ENCODE measurements at places on chromosomes 5 and 9.
A peak's percentile ranks its signal among the peaks of the same experiment; 100 is the strongest.

DNA sequence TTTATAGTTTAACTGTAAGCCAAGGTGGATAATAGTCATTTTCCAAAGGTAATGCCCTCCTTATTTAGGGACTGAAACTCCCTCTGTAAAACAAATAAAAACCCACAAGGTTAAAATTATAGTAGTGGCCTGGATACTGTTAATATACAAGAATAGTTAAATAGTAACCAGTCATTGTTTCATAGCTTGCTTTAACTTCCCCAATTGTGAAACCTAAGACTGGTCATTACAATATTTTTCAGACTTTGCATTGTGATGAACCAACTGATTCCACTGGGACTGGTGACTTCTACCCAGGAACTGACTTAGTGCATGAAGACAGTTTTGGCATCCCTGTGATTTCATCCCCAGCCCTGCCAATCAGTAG lies 162.6 kb downstream of the SMC2 start:
- no peak for DNase-seq

DNA sequence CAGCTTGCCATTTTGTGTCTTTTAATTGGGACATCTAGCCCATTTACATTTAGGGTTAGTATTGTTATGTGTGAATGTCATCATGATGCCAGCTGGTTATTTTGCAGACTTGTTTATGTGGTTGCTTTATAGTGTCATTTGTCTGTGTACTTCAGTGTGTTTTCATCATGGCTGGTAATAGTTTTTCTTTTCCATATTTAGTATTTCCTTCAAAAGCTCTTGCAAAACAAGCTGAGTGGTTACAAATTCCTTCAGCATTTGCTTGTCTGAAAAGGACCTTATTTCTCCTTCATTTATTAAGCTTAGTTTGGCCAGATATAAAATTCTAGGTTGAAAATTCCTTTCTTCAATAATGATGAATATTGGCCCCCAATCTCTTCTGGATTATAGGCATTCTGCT lies 28.5 kb upstream of the TNFSF15 start:
- DNase-seq, result no peak

- no peak for DNase-seq
Measured at GRCh38 chr9:114216081-114216480, 60.7 kb downstream of the COL27A1 start.

DNA sequence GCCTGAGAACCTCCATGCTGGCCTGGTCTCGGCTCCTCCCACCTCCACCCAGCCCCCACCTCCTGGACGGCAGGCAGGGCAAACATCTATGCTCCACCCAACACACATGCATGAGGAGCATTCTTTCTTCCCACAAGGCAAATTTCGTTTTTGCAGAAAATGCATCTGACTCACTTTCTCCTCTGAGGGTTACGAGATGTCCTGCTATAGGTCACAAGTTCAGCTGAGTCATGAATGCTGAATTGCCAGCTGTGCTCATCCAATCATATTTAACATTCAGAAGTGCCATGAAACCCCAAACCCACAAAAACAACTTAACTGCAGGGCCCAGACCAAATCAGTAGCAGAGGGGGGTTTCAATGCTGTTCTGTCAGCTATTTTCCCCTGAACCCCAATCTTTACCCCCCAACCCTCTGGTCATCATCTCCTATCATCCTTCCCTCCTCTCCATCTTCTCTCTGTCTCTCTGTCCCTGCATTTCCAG lies 39.0 kb upstream of the OSMR start:
- no peak for DNase-seq

DNA sequence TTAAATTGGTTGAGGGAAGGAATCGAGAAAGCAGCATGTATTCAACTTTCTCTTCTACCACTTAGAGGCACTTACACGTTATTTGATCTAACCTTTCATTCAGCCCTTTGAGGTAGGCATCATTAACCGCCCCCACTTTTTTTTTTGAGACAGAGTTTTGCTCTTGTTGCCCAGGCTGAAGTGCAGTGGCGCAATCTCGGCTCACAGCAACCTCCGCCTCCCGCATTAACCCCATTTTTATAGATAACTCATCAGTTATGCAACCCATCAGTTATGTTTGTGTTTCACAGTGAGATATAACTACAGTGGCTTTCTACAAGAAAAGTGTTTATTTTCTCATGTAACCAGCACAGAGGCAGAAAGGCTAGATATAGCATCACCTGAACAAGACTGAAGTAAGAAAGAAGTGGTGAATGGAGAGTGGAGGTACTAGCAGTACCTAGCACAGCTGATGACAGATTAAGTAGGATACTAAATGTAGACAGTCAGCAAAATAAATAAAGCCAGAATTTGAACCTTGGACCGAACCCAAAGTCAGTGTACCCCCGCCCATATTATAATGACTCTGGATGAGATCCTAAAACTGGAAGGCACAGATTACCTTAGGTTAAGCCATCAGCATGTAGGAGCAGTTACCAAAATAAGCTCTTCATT lies 91.2 kb downstream of the PJA2 start:
- DNase-seq, result no peak

DNA sequence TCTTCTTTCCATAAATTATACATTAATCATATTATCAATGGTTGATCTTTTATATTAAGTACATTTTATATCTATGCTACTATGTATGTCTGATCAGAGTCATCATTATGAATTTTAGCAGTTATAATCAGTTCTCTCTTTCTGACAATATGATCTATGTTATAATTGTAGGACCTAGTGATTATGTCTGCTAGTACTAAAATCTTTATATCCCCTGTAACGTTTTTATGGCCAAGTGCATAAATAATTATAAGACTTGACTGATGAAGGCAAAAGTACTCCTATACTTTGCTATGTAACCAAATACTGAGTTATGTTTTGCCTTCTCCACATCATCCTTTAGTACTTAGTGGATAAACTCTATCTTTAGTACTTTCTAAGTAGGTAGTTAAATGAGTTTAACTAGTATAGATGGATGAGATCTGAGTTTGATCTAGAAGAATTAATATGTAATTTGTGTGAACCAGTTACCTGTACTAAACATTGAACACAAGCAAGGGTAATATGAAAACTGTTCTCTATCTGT lies 75.4 kb downstream of the SLF1 start:
- no peak for DNase-seq

DNA sequence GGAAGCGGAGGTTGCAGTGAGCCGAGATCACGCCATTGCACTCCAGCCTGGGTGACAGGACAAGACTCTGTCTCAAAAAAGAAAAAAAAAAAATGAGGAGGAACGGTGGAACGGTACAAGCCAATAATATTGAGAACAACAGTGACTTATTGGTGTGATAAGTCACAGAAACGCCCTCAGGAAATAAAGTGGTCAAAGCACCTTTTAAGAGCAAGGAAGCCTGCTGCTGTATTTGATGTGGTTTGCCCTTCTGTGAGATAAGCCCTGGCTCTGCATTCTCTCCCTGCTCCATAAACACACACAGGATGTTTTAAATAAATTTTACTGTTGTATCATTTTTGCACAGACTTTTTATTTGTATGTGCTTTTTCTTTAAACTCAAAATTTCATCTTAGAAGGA lies 269.9 kb upstream of the MSX2 start:
- no peak for DNase-seq

DNA sequence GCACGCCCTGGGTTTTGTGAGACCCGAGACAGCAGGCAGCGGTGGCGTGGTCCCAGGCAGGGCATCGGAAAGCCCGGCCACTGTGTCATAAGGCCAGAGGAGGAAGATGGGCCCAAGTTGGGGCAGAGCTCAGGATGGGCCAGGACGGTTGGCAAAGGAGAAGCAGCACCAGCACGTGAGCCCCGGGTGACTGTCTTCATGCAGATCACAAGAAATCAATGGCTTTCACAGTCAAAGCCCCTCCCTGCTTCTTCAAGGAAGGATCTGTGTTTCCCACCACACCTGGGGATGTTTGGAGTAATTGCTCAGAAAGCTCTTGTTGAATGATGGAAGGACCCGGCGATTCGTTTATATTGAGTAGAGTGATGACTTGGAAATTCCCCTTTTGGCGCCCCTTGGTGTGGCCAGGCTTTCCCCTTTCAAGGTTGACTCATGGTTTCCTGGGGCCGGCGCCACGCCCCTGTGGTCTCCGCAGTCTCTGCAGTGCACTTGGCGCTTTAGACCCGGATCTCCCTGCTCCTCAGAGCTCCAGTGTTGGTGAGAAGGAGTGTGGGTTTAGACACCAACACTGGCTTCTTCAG lies 52.1 kb downstream of the IL31RA start:
- peak; percentile 48 for DNase-seq

DNA sequence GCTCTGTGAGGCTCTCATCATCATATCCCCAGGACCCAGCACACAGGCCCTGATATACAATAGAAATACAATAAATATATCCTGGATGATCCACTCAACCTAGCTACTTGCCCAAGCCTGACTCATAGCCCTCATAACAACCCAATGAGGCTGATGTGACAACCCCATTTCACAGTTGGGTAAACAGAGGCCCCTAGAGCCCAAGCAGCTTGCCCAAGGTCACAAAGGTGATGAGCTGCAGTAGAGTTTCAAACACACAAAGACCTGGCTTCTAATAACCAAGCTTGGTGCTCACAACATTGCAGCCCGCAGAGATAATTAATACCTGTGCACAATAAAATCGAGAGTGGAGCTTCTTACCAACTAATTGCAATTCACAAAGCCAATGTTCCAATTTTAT lies 3.2 kb upstream of the AKNA start:
- DNase-seq, result no peak

DNA sequence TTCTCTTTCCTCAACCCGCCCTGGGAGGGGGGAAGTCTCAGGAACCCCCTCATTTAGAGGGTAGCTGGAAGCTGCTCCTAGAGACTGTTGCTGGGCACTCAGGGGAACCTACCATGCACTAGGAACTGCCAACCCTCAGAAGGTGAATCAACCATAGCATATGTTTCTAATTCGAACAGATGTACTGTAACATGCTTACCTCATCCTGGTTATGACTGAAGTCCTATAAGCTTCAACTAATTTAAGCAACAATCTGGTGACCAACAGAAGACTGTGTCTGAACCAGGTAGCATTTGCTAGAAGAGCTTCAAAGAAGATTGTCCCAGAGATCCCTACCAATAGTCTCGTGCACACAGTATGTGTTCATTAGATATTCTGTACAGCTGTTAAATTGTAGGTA lies 5.7 kb upstream of the PRDM6 start:
- no peak for DNase-seq

DNA sequence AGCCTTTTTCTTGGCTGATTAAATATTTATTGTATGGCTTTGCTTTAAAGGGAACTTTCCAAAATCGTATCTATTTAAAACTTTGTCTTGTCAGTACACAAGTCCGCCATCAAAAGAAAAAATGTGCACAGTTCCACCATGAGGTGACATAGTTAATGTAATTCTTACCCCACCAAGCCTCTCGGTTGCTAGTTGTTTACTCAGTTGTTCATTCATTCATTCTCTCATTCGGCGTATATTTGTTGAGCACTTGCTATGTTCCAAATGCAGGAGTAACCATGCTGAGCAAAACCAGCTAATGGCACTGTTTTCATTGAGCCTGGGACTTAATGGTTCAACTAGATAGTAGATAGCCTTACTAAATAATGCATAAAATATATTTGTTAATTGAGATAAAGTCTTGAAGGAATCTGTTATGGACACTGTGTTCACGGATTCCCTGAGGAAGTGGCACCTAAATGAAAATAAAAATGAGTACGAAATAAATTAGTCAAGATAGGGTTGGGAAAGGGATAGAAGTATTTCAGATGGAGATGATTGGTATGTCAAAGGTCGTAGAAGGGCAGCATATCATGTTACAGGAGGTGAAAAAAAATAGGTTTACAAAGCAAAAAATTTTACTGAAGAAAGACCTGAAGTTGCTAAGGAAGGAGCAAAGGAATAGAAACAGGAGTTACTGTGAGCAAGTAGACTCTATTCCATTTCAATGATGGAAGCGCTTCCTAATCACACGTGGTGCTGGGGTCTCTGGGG lies 1.5 kb downstream of the DCAF10 start:
- DNase-seq, result no peak

GRCh38 chr5:40655138-40655537 lies 24.6 kb upstream of the PTGER4 start:
- peak; percentile 70 for DNase-seq

DNA sequence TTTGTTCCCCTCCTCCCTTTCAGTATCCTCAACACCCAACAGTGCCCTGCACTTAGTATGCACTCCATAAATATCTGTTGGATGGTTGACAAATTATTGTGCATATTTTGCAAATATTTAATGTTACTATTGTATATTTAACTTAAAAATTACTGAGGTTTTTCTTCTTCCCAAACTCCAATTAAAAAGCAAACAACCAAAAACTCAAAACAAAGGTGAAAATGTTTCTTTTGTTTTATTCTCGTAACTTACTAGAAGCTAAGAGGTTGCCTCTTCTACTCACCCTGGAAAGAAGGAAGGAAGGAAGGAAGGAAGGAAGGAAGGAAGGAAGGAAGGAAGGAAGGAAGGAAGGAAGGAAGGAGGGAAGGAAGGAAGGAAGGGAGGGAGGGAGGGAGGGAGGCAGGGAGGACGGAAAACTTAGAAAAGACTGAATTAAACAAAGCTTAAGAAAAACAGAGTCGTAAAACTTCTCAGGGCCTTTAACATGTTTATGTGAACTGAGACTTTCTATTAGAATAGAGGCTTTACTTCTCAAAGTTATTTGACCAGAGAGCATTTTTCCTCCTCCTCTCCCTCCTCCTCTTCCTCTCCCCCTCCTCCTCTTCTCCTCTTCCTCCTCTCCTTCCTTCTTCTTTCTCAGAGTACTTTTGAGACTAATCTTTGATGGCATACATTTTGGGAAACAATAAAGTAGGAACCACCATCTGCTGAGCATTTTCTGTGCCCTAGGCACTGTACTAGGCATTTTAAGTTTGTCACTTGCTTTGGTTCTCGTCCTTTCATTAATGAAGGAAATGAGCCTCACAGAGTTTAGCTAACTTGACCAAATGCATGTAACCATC lies 396.6 kb upstream of the WWC1 start:
- no peak for DNase-seq

GRCh38 chr5:127702434-127702833 lies 757 bp upstream of the CCDC192 start:
- no peak for DNase-seq

- DNase-seq, result no peak
Measured at GRCh38 chr5:15789642-15790041, 289.7 kb downstream of the FBXL7 start.

DNA sequence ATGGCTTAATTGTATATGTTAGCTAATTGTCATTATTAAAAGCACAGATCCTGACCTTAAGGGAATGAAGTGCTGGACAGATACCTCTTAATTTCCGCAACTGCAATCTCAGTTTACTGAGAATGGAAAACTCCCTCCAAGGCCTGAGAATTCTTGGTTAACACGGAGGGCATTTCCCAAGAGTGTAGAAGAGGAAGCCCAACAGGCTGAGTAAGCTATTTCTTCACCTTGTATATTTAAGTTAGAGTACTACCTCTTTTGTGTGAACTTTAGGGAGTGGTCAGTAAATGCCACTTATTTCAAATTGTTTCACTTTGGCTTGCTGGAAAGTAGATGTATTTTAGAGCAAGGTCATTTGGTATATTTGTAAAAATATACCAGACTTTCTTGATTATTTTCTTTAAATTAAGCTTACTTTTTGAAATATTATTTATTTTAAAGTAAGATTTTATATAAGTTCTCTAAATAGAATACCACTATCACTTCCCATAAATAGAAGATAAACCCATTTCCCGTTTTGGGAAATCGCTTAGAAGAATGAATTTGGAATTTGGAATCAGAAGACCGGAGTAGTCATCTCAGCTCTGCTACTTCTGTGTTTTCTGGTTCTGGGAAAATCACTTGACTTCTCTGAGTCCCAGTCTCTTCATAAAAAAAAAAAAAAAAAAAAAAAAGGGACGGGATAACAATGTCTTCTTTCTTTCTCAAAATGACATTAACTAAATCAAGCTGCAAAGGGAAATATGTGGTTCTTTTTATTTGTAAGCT lies 26.0 kb upstream of the C9orf72 start:
- DNase-seq, result peak; percentile 45

GRCh38 chr5:38650946-38651345 lies 94.5 kb upstream of the LIFR start:
- peak; percentile 45 for DNase-seq
